Small intestine (tissue), 16 donors: ENCODE measurements at places on chromosomes 6 and 20. TPM values are rescaled to one million over a fixed set of nuclear protein-coding genes. Genes with fewer than 3 reads are reported as not detected.
A peak's percentile ranks its signal among the peaks of the same experiment; 100 is the strongest.

DNA sequence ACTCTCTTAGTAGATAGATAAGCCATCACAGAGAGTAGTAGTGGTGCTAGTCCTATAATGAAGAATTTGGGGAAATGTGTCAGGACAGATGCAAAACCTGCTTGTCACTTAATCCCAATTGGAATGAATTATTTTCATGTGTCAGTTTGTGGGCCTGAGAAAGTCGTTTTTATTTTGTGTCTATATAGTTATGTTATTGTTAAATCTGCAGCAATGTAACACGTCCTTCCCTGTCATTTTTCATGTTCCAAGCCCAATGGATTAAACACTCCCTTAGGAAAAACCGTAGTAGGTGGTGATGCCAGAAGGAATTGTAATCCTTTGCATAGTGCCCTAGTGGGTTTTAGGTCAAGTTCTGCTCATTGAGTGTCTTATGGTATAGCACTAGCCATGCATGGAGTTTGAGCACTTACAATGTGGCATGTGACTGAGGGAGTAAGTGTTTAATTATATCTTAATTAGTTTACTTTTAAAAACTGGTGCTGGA is 105.9 kb upstream of the PRSS16 start:
- H3K4me3 ChIP-seq = no peak overlapping the region
- H3K4me1 ChIP-seq = no peaks in the 10 kb centered on the region
- no peak overlapping the region for H3K27ac ChIP-seq
- peaks cover 2% of the 10 kb centered on the region for H3K36me3 ChIP-seq
- DNase-seq = no peak
- H3K27me3 ChIP-seq = no peaks in the 10 kb centered on the region

DNA sequence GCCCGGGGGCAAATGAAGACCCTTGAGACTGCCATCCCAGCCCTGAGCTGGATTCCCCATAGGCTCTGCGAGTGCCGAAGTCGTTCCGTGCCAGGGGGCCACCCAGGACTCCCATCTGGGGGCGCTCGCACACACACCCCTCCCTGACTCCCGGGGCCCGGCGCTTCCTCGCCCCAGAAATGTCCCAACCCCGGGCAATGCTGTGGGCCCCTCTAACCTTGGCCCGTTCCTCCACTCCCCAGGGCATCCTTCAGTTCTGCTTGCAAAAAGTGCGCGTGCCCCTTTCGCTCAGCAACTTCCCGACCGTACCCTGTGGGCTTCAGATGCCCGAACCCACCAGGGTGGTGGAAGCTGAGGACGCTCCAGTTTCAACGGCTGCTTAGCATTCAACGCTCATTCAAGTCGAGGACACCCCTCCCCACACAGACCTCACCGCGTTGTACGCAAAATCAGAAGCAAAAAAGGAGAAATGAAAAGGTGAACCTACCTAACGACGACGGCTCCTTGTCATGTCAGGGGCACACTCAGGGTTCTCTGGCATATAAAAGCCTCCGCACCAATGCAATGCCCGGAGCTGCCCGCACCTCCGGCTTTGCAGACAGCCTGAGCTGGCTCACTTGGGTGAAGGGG is 25.3 kb downstream of the RIPOR2 start:
- no peaks in the 10 kb centered on the region for H3K4me1 ChIP-seq
- no peaks in the 10 kb centered on the region for H3K36me3 ChIP-seq
- H3K27me3 ChIP-seq = peaks cover 3% of the 10 kb centered on the region
- H3K27ac ChIP-seq = no peak overlapping the region
- no peak for DNase-seq
- peak overlapping the region; percentile 48 for H3K4me3 ChIP-seq

GRCh38 chr6:35495258-35496035 is 1.4 kb downstream of the TEAD3 start:
- H3K27me3 ChIP-seq = no peaks in the 10 kb centered on the region
- H3K27ac ChIP-seq = peak overlapping the region; percentile 73
- DNase-seq = no peak
- H3K4me3 ChIP-seq = peak overlapping the region; percentile 71

DNA sequence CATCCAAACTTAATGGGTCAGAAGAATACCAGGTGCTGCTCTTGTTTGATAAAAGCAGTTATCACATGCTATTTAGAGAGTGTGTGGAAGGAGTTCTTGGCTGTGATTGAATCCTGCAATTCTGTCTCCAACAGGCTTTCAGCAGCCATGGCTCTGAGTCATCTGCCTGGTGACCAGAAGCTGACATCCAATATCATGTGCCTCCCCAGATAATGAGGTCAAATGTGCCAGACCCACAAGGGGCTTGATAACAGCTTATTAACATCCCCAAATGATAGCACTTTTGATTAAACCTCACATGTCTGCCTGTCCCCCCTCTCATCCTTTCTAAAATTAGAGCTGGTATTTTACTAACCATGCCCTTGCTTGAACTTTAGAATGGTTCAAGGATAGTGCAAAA is 175.7 kb upstream of the PLN start:
- no peaks in the 10 kb centered on the region for H3K36me3 ChIP-seq
- DNase-seq = no peak
- no peak overlapping the region for H3K27ac ChIP-seq
- no peaks in the 10 kb centered on the region for H3K27me3 ChIP-seq
- H3K4me1 ChIP-seq = no peaks in the 10 kb centered on the region
- H3K4me3 ChIP-seq = no peak overlapping the region

DNA sequence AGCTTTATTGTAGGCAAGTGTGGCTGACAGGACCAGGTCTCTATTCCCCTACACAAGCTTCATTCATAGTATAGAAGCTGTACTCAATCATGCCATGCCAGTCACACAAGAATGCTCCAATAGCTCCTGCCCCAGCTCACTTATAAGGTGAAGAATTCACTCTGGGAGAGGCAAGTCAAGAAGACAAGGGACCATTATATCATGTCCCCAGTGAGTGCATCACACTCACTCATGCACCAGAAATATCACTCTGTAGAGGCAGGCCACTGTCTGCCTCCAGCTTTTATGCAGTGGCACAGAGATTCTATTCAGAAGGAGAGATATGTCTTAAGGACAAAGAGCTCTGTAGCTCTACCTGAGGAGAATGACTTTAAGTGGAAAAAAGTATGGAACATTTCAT is 263.2 kb downstream of the GJA1 start:
- H3K36me3 ChIP-seq = no peaks in the 10 kb centered on the region
- H3K4me1 ChIP-seq = no peaks in the 10 kb centered on the region
- no peak for DNase-seq
- H3K27ac ChIP-seq = no peak overlapping the region

- no peaks in the 10 kb centered on the region for H3K4me1 ChIP-seq
- no peak for DNase-seq
- H3K27ac ChIP-seq = no peak overlapping the region
- no peaks in the 10 kb centered on the region for H3K27me3 ChIP-seq
These were observed 296.5 kb downstream of the SMOC2 start for GRCh38 chr6:168737481-168737880.

GRCh38 chr6:143731789-143732188 is 54.0 kb downstream of the PHACTR2 start:
- no peaks in the 10 kb centered on the region for H3K4me1 ChIP-seq
- H3K27me3 ChIP-seq = no peaks in the 10 kb centered on the region
- H3K27ac ChIP-seq = no peak overlapping the region
- DNase-seq = peak; percentile 42

- no peaks in the 10 kb centered on the region for H3K27me3 ChIP-seq
- peaks cover 2% of the 10 kb centered on the region for H3K4me1 ChIP-seq
- H3K27ac ChIP-seq = peak overlapping the region; percentile 69
- peak overlapping the region; percentile 2 for H3K4me3 ChIP-seq
- no peak for DNase-seq
These were observed 131.0 kb upstream of the PHACTR1 start for GRCh38 chr6:12585497-12585958.

GRCh38 chr6:54541541-54541940 is 233.3 kb downstream of the TINAG start:
- H3K27ac ChIP-seq = no peak overlapping the region
- no peaks in the 10 kb centered on the region for H3K4me1 ChIP-seq
- no peaks in the 10 kb centered on the region for H3K27me3 ChIP-seq

DNA sequence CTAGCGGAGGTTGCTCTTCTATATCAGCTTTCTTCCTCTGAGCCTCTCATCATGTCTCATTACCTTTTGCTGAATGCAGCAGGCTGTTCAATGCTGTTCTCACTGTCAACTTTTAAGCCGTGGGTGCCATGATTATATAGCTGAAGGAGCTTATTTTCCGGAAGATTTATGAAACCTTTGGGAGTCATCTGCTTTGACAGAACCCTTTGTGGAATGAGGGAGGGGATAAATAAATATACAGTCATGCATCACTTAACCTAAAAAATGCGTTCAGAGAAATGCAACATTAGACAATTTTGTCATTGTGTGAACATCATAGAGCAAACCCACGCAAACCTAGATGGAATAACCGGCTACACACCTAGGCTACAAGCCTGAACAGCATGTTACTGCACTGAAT is 102.2 kb upstream of the AKAP12 start:
- no peak overlapping the region for H3K27ac ChIP-seq
- DNase-seq = no peak
- no peaks in the 10 kb centered on the region for H3K4me1 ChIP-seq
- H3K27me3 ChIP-seq = no peaks in the 10 kb centered on the region

DNA sequence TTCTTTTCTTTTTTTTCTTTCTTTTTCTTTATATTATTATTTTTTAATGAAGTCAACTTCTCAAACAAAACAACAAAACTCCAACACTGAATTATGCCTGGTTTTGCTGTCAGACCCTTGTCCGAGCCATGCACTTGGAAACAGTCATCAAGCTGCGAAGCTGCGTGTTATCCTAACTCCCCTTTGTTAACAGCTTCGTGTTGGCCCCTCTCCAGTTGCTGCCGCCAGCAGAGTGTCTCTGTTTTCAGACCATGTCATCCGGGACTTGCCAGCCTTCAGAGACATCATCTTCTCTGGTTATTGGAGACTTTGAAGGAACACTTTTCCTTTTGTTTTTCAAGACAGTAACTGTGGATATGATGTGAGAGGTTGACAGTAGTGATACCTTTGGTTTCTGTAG is 83.1 kb downstream of the TRMT11 start:
- H3K27ac ChIP-seq = no peak overlapping the region
- H3K27me3 ChIP-seq = no peaks in the 10 kb centered on the region
- no peak for DNase-seq
- no peak overlapping the region for H3K4me3 ChIP-seq
- no peaks in the 10 kb centered on the region for H3K4me1 ChIP-seq

Gene PCK1
- polyA plus RNA-seq = 165 TPM

Gene HLA-DOB
- 4.6 TPM for polyA plus RNA-seq

Gene LY6G6F
- not detected for polyA plus RNA-seq

Gene TTBK1
- 2.1 TPM for polyA plus RNA-seq

Gene PAK5
- 0.10 TPM for polyA plus RNA-seq

Gene HRH3
- polyA plus RNA-seq = not detected

Gene SLC22A3
- polyA plus RNA-seq = 5.6 TPM

Gene FOXF2
- polyA plus RNA-seq = 8.1 TPM

Gene KIF25
- polyA plus RNA-seq = not detected

Gene ENPP5
- polyA plus RNA-seq = 0.81 TPM
